GF-D8 (cell line): ENCODE measurements at places on chromosomes 12 and 14.

DNA sequence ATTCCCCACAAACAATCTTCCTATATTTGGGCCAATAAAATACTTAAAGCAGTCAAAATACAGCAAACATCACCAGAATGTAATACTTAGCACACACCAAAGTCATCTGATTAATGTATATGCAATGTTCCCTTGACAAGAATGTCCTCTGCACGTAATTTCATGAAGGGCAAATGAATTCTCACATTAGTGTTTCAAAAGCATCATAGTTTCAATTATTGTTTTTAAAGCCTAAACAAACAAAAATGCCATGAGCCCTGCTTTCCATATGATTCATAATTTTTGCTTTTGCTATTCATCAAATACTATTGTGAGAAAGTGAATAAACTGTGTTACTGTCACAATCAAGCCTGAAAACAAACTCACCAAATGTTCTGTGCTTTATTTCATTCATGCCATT is 156.0 kb downstream of the EPS8 start:
- no peak for DNase-seq

GRCh38 chr12:89492883-89493282 is 31.7 kb downstream of the GALNT4 start:
- DNase-seq, result no peak

DNA sequence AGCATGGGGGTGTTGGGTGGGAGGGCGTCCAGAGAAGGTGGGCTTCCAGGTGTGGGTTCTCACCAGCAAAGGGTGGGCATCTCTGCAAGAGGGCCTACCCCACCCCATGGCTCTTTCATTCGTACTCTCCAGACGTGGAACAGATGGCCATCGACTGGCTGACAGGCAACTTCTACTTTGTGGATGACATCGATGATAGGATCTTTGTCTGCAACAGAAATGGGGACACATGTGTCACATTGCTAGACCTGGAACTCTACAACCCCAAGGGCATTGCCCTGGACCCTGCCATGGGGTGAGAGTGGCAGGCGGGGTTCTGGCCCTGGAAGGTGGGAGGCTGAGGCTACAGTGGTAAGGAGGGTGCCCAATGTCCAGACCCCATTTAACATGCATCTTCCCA is 6.7 kb upstream of the LRP1-AS start:
- no peak for DNase-seq

DNA sequence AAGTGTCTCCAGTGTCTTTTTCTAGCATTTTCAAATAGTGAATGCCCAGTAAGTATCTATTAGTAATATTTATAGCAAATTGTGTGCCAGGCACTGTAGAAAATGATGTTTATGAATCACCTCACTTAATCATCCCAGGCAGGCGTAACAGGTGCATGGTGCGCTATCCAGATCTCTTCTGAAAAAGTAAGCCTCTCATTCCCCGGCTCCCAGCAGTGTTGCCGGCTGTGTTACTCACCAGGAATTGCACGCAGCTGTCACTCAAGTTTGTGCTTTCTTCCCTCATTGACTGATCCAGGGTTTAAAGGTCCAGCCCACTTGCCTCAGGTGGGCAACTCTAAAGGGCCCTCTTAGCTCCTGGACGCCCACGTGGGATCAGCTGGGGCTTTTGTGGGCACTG is 173.8 kb upstream of the RASSF8 start:
- no peak for DNase-seq

- no peak for DNase-seq
These were observed 68.2 kb upstream of the EVL start for GRCh38 chr14:99996951-99997571.

DNA sequence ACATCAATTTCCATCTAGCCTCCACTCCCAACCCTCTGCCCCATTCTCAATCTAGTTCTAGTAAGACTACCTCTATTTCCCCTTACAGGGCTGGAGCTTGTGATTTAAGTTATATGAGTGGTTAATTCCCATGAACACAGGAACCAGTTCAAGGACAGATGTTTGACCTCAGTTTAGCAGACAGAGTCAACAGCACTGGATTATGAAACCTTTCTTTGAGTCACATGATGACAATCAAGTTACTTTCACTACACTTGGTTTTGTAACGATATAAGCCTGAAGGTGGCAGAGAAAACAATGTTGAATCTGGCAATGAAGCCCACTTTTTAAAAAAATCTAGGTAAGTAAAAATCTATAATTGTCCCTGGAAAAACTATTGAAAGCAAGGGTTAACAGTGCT is 1646.2 kb upstream of the FLRT2 start:
- no peak for DNase-seq

GRCh38 chr14:106277503-106277902 is 751.1 kb downstream of the TMEM121 start:
- no peak for DNase-seq

DNA sequence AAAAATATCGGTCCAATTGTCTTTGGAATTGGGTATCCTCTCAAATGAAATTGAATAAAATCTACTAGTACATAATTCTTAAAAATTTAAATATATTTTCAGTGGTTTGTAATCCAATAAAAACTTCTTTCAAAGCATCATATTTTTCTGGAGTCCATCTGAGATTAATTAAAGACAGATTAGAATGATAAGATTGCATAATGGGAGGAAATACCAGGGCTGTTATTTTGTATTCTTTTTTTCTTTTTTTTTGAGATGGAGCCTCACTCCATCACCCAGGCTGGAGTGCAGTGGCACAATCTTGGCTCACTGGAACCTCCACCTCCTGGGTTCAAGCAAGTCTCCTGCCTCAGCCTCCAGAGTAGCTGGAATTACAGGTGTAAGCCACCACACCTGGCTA is 103.8 kb downstream of the TMTC3 start:
- no peak for DNase-seq

DNA sequence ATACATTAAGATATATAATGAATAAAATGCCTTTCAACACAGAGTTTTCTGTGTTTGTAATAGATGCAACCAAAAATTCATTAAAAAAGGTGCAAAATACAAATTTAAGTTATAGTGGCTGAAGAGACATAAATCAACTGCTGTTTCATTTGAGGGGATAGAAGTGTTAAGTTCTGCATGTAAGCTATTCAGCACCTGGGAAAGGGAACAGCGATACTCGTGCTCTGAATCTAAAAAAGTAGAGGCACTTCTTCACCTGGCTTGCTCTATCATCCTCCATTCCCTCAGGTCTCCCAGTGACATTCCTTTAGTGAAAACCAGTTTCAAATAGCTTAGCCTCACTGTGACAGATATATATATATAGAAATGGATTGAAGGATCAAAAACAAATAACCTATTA is 222.6 kb downstream of the ACSS3 start:
- no peak for DNase-seq

- no peak for DNase-seq
These were observed 1241.4 kb upstream of the TMEM132C start for GRCh38 chr12:127025545-127025944.

- DNase-seq, result no peak
These were observed 34.7 kb upstream of the C12orf42 start for GRCh38 chr12:103530307-103531066.

- no peak for DNase-seq
These were observed 534.3 kb downstream of the SOX5 start for GRCh38 chr12:23415180-23415579.

- no peak for DNase-seq
These were observed 15.7 kb downstream of the OR10P1 start for GRCh38 chr12:55652352-55652751.

DNA sequence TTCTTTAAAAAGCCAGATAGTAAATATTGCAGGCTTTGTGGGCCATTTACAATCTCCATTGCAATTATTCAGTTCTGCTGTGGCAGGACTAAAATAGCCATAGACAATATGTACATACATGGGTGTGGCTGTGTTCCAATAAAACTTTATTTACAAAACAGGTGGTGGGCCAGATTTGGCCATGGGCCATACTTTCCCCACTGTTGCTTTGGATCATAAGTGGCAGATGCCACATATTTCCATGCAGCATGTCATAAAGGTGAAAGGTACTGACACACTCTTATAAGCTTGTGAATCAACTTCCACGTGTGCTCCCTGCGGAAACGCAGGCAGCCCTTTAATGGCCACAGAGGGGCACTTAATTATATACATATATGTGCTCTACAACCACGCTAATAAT is 244.4 kb upstream of the FOXN3 start:
- DNase-seq, result no peak

DNA sequence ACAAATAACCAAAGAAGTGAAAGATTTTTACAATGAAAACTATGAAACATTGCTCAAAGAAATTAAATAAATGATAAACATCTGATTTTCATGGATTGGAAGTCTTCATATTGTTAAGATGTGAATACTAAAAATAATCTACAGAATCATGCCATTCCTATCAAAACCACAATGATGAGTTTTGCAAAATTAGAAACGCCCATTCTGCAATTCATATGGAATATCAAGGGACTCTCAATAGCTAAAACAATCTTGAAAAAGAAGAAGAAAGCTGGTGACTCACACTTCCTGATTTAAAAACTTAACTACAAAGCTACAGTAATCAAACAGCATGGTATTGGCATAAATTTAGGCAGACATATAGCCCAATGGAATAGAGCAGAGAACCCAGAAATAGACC is 40.2 kb upstream of the CCT2 start:
- DNase-seq, result no peak
